ENCODE measurements at places on chromosomes 1 and 21. TPM values are rescaled to one million over a fixed set of nuclear protein-coding genes. Genes with fewer than 3 reads are reported as not detected.

HJV gene
- total RNA-seq = not detected

KRTAP19-3 gene
- total RNA-seq = not detected

DMRTA2 gene
- total RNA-seq = not detected

FCRLB gene
- total RNA-seq = 17.0 TPM

EDARADD gene
- total RNA-seq = 3.7 TPM

CFAP57 gene
- 0.33 TPM for total RNA-seq

PRR9 gene
- 2.0 TPM for total RNA-seq

ANGPTL3 gene
- total RNA-seq = not detected

UBAP2L gene
- 104 TPM for total RNA-seq

CDA gene
- 15.0 TPM for total RNA-seq

VWA5B1 gene
- not detected for total RNA-seq

GPR37L1 gene
- total RNA-seq = not detected

VANGL2 gene
- total RNA-seq = 2.1 TPM

NR1I3 gene
- not detected for total RNA-seq

Data from HT1080 (cell line).